ENCODE measurements at places on chromosomes 3 and 15.
A peak's percentile ranks its signal among the peaks of the same experiment; 100 is the strongest.

DNA sequence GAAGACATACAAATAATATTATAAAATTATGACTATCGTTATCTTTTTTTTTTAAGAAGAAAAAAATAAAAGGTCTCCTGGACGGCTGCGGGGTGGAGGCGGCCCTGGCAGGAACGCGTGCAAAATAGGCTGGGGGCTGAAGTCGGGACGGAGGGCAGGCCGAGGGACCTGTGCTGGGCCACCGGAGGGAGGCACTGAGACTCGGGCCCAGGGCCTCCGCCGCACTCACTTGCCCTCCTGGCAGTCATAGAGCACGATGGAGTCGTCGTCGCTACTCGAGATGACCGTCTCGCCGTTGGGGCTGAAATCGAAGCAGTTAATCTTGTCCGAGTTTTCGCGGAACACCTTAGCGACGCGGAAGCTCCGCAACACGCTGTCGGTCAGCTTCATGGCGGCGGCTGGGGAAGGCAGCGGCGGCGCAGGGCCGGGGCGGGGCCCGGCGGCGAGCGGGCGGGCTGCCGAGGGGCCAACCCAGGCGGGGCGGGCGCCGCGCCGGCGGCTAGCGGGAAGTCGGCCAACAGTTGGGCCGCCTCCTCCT lies 408 bp downstream of the WDR82 start:
- DNase-seq, result peak; percentile 85

DNA sequence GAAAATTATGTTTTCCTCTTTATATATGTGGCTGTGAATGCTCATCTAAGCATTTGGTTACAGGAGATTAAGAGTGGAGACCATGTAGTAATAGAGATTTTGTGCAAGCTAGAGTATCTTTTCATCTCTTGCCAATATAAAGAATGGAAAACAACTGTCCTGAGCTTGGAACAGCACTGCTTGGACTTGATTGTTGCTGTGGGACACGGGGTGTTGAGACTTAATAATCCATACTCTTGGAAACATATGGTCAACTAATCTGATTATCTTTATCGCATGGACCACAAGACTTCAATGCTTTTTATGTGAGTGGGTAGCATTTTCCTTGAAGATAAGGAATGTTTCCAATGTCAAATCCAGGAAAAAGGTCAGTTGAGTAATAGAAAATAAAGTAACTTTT lies 806.3 kb downstream of the DIPK2A start:
- DNase-seq, result no peak

DNA sequence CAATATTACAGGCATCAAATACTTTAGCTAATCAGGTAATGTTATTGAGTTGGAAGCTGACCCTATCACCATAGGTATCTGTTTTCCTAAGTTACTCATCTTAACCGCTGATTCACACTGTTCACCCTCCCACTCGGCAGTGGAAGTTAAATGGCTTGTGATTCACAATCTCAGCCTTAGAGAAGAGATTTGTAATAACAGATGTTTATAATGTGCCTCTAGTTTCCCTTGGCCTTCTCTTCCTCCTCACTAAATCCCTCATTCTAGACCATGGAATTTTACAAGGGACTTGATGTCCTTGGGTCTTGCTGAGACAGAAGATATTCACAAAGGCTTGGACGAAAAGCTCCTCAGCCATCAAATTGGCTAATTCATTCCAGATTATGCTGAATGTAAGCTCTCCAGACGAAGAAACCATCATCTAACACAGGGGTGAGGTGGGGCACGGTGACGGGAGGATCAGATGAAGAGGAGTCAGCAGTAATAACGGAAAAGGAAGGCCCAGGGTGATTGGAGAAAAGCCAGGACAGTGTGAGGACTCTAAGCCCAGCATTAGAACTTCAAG lies 931.7 kb downstream of the MCTP2 start:
- no peak for DNase-seq

GRCh38 chr3:139893963-139894642 lies 40.9 kb upstream of the CLSTN2 start:
- no peak for DNase-seq

DNA sequence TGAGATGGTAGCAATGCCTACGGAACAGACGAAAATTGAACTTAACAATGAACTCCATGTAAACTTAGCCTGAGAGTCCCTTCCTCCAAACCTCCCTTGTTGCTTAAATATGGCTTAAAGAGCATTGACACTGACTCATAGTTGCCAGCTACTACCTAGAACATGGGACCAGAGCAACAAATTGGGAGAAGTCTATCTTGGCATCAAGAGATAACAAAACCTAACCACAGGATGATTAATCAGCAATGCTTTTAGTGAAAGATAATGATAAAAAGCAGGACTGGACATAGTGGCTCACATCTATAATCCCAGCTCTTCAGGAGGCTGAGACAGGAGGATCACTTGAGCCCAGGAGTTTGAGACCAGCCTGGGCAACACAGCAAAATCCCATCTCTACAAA lies 117.8 kb upstream of the MNS1 start:
- no peak for DNase-seq

GRCh38 chr3:171311784-171312183 lies 148.4 kb downstream of the TNIK start:
- no peak for DNase-seq

DNA sequence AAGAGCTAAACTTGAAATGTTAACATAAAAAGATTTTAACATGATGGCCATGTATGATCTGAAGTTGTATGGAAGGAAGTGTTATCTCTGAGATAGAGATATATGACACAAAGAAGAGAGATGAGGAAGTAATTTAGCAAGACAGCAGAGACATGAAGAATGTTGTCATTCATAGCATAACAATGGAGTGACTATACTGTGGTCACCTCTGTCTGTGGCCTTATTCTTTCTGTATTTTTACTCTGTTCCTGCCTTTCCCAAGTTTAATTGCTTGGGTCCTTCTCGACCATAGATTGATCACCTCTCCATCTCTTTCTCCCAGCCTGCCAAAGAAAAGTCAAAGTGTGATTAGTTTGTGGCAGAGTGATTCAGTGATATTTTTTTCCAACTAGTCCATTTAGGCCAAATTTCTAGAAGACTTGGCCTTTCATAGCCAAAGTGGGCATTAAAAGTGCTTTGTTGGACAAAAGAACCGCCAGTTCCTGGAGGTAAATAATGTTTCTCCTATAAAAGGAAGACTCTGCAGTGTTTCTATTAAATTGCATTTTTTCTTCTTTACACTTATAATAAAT lies 711.9 kb downstream of the CADM2 start:
- no peak for DNase-seq

DNA sequence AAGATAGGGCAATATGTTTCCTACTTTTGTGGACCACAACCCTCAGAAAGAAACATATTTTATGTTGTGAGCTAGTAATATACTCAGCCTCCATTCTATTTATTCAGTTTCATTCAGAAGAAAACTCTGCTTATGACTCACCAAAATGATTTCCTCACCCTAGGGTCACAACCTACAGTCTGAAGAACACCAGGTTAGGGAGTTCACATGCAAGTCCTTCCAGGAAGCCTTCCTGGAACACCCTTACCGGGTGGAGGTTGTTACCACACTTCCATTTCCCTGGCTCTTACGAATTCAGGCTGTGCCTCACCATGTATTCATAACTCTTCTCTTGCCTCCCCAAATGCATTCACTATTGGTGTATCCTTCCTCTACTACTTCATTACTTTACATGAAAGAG lies 228.0 kb upstream of the ADAMTS9 start:
- DNase-seq, result no peak

DNA sequence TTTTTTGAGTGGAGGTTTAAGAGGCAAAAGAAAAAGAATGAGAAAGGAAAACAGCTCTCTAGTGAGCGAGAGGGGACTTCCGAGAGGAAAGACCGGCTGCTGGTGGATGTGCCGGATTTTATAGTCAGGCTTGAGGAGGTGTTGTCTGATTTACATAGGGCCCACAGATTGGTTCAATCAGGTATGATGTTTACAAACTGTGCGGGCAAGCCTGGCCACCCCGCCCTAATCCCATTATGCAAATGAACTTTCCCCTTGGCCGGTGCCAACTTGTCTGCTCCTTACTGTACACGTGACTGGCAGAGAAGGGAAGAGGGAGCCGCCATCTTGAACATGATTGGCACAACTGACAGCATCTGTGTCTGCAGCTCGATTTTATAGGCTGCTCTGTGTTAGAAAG lies 44.7 kb downstream of the FAM43A start:
- DNase-seq, result no peak
